NCI-H460 (cell line): ENCODE measurements at places on chromosomes 4 and X. TPM values are rescaled to one million over a fixed set of nuclear protein-coding genes. Genes with fewer than 3 reads are reported as not detected.

LIMCH1 gene
- 295 and 308 TPM in 2 replicates for total RNA-seq

CT45A3 gene
- total RNA-seq, result not detected in 2 replicates

HCCS gene
- 39.1 and 47.4 TPM in 2 replicates for total RNA-seq

RBM47 gene
- total RNA-seq, result 40.2 and 47.3 TPM in 2 replicates

PDGFC gene
- 17.6 and 20.2 TPM in 2 replicates for total RNA-seq

CACNA1F gene
- total RNA-seq, result 0.05 TPM in 1 of 2 replicates, not detected in the other

PGRMC1 gene
- total RNA-seq, result 172 and 173 TPM in 2 replicates

PIN4 gene
- 45.1 and 50.8 TPM in 2 replicates for total RNA-seq

CAMK2D gene
- 53.0 and 58.8 TPM in 2 replicates for total RNA-seq

FGB gene
- 0.61 and 1.1 TPM in 2 replicates for total RNA-seq

ERAS gene
- 0.10 TPM in 1 of 2 replicates, not detected in the other for total RNA-seq

FAM241A gene
- 6.2 and 7.4 TPM in 2 replicates for total RNA-seq

PNMA6A gene
- total RNA-seq, result 1.7 and 2.9 TPM in 2 replicates

CAPN6 gene
- 0.02 TPM in 1 of 2 replicates, not detected in the other for total RNA-seq

TEX11 gene
- total RNA-seq, result 0.12 and 0.42 TPM in 2 replicates

CYSLTR1 gene
- not detected in 2 replicates for total RNA-seq

CYLC1 gene
- total RNA-seq, result not detected in 2 replicates

SPANXA1 gene
- not detected in 2 replicates for total RNA-seq

FAM9B gene
- not detected in 2 replicates for total RNA-seq
